Activated effector memory CD4-positive, alpha-beta T cell treated with Interleukin-2 at 50 U/mL for 16 hours (primary cell): ENCODE measurements at places on chromosomes 13 and 19.

DNA sequence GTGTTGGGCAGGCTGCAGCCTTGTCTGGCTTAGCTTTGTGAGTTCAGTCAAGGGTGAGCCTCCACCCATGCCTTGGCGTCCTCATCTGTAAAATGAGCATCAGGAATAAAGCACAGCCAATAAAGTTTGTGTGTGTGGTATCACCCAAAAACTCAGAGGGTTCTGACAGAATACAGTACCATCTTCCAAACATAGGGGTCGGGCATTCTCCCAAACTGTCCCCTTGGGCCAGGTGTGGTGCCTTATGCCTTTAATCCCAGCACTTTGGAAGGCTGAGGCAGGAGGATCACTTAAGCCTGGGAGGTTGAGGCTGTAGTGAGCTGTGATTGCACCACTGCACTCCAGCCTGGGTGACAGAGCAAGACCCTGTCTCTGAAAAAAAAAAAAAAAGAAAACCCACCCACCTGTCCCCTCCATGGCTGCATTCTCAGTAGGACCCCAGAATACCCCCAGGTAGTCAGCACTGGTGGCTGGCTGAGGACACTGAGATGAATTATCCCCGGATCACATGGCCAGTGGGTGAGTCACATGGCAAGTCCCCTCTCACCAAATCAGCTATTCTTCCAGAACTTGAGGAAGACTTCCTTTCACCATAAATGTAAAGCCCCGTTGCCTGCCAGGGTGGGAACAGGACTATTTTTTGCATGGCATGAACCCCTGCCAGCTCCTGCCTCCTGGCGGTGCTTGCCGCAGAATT is 18.6 kb downstream of the POP4 start:
- DNase-seq, result no peak

GRCh38 chr19:10864538-10864899 is 6.8 kb upstream of the CARM1 start:
- DNase-seq, result peak; percentile 67

DNA sequence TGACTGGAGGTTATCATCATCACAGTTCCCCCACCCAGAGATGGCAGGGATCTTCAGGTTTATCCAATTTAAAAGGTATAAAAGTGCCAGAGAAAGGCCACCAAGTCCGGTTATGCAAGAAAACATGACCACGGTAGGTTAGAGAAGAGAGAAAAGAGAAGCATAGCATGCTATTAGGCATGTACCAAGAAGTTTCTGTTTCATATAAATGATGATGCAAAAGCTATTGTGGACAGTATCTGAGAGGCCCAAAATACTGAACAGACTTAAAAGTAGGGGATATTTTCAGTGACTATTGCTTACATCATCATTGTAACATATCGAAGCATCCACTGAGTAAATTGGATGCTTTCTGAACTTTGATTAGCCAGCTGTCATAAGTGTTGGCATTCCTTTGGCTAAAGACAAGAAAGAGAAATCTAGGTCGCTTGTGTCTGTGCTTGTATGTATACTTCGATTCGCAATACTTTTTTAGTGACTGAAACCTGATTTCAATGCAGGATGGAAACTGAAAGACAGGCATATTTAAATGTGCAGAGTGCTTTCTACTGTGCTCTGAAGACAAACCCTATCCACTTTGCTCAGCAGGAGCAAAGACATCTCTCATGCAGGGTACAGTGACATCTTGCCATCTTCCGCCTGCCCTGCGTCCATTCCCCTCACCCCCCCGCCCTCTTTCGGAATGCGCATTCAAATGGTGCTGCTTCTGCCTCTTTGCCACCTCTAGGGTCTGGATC is 180.3 kb downstream of the SHISA2 start:
- DNase-seq, result no peak

DNA sequence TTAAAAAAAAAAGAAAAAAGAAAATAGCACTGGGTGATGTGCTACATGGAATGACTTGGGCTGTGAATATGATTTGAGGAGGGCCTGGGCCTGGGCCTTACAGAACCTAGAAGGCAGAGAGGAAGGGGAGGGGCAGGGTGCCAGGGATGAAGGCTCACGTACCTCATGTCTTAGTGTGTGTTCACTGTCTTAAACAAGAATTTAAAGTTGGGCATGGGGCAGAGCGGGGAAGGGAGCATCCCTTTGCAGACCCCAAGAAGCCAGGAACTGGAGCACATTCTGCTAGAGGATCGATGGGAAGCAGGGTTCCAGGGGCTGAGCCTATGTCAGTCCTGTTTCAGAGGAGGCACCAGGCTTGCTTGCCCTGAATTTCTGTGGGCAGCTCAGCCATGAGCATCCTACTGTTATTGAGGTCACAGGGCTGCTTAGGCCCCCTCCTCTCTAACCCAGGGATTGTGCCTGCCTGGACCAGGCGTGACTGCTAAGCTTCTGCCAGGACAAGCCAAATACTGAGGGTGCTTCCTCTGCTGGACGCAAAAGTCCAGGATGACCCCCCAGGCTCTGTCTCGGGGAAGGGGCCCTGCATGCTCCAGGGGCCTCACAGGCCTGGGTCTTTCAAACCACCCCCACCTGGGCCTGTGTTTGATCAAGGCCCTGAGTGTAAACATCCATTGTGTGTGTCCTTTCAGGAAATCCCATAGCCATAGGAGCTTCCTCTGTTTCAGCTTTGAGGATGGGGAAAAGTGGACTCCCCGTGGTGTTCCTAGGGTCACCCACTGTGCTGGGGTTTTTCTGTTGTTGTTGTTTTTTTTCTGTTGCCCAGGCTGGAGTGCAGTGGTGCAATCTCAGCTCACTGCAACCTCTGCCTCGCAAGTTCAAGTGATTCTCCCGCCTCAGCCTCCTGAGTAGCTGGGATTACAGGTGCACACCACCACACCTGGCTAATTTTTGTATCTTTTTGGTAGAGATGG is 4.8 kb downstream of the LSR start:
- DNase-seq, result no peak

DNA sequence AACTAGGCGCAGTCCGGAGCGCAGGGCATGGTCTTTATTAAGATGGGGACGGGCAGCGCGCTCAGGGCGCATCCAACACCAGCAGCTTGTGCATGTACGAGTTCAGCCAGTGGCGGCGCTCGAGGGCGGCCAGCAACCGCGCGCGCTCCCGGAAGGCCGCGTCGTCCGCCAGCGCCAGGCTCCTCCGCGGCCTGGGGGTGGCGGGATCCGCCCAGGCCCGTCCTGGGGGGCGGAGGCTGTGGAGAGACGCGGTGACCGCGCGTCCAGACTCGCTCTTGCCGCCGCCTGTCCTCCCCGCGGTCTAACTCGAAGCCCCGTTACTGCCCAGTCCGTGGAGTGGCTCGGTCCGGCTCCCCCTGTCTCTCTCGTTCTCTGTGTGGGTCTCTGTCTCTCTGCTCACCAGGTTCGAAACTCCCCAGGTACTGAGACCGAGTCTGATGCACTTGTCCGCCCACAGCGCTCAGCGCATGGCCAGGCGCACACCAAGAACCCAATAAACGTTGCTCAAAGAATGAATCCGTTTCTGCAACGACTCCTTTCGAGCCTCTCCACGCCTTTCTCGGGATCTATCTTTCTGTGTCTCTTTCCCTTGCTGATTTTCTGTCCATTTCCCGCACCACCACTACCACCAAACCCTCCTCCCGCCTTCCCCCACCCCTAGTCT is 702 bp downstream of the PTH2 start:
- DNase-seq, result peak; percentile 30

GRCh38 chr19:41235480-41235879 is 16.5 kb downstream of the AXL start:
- no peak for DNase-seq

- peak; percentile 66 for DNase-seq
Observed at GRCh38 chr19:46728693-46729339, 11.9 kb upstream of the PRKD2 start.

GRCh38 chr13:98097749-98098148 is 45.1 kb upstream of the FARP1 start:
- DNase-seq, result no peak

- peak; percentile 27 for DNase-seq
Observed at GRCh38 chr19:16283210-16284061, 41.2 kb upstream of the KLF2 start.

DNA sequence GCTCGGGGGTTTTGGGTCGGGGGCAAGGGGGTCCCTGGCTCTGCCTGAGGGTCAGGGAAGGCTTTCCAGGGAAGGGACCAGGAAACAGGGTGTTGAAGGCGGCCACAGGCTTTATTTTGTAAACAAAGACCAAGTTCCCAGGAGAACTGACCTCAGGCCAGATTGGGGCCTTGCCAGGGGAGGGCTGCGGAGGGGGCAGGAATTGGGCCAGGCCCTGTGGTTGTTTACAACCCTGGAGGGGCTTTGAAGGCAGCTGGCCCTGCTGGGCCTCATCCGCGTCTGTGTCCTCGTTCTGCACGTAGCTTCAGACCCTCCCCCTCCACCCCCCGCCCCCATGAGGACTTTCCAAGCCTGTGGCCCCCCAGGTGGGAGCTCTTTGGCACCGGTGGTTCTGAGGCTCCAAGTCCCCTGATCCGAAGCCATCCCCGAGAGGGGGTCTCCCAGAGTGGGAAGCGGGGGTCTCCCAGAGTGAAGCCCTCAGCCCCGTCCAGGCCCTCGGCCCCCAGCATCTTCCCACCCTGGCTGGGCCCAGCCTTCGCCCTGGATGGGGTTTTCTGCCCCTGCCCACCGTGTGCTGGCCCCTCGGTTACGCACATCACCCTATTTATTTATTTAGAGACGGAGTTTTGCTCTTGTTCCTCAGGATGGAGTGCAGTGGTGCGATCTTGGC is 13.5 kb upstream of the BSG start:
- no peak for DNase-seq

DNA sequence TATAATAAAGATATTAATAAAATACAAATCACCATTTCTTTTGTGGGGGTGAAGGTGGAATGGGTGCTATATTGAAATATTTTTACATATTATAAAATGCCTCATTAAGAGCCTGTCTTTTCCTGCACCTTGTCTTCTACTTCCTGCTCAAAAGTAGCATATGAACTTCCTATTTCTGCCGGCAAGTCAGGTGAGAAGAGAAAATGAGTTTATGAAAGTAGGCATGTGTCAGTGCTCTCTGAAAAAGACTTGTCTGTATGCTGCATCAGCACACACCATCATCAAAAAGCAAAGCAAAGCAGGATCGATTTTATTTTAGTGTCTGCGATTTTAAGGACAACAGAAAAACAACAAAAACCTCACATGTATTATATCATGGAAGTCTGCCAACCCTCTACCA is 114.2 kb downstream of the RAP2A start:
- no peak for DNase-seq

- DNase-seq, result no peak
Observed at GRCh38 chr13:113658836-113659235, 838 bp upstream of the ATP4B start.

GRCh38 chr13:44667943-44668342 is 91.8 kb upstream of the TSC22D1 start:
- DNase-seq, result no peak
